Endothelial cell (in vitro differentiated cells): ENCODE measurements at places on chromosomes 16 and 17.

- DNase-seq, result peak; percentile 92
Measured at GRCh38 chr17:80426671-80427326, 11.8 kb downstream of the ENDOV start.

DNA sequence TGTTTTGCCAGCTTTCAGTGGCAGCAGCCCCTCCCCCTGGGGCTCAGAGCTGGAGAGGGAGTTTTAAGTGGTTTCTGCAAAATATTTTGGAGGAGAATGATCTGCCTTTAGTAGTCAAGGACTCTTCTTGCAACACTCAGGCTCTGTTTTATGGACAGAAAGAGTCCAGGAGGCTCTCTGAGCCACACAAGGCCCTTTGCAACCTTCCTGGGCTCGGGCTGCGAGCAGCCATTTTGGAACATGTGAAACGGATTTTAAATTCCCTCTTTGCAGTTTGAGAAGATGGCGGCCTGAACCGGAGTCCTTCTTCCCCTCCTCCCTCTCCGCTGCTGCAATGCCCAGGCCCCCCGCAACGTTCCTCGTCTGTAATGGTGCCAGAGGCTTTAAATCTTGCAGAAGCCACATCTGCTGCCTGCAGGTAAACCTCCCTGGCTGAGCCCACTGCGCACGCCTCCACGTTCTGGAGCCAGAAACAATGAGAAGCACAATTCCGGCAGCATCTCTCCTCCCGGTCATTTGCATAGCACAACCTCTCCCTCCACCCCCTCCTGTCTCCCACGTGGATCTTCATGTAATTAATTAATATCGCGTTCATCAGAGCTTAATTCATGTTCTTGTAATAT is 386.1 kb downstream of the SEC14L1 start:
- no peak for DNase-seq

- DNase-seq, result no peak
Measured at GRCh38 chr16:70746040-70746707, 54.8 kb downstream of the VAC14 start.

GRCh38 chr17:28133562-28133970 is 91.1 kb downstream of the NLK start:
- no peak for DNase-seq

DNA sequence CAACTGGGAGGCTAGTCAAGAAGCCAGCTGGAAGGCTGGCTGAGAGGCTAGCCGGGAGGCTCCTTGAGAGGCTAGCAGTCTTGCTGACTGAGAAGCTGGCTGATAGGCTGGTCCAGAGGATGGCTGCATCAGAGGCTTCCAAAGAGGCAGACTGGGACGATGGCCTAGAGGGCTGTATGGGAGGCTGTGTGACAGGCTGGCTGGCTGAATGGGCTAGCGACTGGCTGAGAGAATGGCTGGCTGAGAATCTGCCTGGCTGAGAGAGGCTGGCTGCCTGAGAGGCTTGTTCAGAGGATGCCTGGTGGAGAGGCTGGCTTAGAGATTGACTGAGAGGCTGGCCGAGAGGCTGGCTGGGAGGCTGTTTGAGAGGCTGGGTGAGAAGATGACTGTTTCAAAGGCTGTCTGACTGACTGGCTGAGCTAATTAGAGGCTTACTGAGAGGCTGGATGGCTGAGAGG is 34.8 kb upstream of the ACSM2B start:
- DNase-seq, result no peak

DNA sequence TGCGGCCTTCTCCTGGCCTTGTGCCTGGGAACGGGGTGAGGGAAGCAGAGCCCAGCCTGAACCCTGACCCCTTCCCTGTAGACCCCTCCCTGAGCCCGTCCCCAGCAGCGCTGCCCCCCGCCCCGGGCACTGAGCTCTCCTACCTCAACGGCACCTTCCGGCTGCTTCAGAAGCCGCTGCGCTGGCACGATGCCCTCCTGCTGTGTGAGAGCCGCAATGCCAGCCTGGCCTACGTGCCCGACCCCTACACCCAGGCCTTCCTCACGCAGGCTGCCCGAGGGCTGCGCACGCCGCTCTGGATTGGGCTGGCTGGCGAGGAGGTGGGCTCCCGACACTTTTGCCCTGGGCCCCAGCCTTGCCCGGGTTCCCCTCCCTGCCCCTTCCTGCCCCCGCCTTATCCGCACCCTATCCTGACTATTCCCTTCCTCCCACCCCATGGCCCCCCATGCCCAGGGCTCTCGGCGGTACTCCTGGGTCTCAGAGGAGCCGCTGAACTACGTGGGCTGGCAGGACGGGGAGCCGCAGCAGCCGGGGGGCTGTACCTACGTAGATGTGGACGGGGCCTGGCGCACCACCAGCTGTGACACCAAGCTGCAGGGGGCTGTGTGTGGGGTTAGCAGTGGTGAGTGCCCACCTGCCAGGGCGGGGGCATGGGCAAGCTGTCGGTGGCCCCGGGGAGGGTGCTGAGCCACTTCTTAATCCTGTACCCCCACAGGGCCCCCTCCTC is 62.1 kb downstream of the MRC2 start:
- no peak for DNase-seq

DNA sequence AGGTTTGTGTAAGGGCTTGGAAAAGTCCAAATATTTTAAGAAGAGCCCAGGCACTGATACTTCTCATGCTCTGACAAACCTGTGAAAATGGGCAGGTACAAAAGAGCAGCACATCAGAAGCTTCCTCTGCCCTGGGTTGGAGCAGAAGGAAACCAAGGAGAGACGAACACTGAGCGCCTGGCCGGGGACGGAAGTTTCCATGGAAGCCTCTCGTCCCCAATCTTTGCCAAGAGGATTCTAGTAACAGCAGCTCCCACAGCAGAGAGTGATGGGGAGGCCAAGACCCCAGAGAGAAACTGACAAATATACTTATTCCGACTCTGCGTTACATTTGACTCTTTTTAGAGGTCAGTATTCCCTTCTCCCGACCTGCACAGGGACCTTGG is 268.5 kb downstream of the C16orf95 start:
- no peak for DNase-seq

DNA sequence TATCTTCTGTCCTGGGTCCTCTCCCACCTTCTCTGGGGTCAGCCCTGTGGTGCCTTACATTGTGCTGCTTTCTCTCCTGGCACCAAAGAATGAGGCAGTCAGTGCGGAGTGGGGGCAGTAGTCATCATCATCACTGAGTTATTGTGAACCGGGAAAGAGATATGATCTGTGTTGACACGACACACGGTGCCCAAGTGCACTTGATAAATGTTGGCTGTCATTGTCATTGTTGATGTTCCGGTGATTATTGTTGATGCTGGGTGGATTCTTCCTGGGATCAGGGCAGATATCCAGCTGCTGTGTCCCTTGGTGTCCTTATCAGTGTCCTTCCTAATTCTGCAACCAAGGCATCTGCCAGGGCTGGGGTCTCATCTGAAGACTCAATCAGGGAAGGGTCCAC is 121.7 kb downstream of the ABCC6 start:
- no peak for DNase-seq

DNA sequence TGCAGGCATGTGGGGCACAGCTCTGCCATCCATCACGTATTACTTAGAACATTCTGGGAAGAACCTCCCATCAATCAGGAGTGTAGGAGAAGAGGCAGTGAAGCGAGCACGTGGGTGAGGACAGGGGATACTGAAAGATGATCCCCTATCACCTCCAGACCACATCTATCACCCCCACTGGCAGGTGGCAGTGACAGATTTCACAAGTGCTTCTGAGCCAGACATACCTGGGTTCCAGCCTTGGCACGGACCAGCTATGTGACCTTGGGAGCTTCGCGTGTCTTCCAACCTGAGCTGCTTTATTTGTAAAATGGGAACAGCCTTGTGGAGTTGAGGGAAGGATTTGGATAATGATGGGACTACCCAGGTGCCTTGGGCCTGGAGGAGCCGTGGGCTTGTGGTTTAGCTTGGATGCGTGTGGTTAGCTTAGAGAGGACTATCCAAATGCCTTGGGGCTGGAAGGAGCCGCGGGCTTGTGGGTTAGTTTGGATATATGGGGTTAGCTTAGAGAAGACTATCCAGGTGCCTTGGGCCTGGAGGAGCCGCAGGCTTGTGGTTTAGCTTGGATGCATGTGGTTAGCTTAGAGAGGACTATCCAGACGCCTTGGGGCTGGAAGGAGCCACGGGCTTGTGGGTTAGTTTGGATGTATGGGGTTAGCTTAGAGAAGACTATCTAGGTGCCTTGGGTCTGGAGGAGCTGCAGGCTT is 206.4 kb downstream of the ENGASE start:
- DNase-seq, result no peak

- peak; percentile 34 for DNase-seq
Measured at GRCh38 chr17:38604479-38605403, 1.0 kb downstream of the SRCIN1 start.

GRCh38 chr17:38716368-38717005 is 11.4 kb downstream of the MLLT6 start:
- DNase-seq, result no peak

- no peak for DNase-seq
Measured at GRCh38 chr16:65125871-65126270, 4.0 kb upstream of the CDH11 start.

DNA sequence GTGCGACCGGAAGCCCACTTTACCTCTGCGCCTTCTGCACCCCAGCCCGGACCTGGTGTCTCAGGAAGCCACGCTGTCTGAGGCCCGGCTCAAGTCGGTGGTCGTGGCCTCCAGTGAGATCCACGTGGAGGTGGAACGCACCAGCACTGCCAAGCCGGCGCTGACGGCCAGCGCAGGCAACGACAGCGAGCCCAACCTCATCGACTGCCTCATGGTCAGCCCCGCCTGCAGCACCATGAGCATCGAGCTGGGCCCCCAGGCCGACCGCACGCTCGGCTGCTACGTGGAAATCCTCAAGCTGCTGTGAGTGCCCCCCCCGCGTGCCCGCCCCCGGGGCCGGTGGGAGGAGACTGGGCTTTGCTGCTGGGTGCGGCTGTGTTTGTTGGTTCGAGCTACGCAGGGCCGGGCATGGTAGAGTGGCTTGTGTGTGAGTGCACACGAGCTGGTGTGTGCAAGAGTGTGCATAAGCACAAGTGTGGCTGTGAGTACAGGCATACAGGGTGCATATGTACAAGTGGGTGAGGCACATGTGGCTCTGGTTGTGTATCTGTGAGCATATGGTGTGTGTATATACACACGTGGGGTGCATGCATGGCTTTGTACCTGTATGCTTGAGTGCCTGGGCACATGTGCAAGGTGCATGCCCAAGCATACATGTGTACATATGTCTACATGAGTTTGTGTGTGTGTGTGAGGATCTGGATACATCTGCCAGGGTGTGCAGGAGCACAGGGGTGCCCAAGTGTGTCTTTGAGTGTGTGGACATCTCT is 100.6 kb upstream of the PLCG2 start:
- no peak for DNase-seq

DNA sequence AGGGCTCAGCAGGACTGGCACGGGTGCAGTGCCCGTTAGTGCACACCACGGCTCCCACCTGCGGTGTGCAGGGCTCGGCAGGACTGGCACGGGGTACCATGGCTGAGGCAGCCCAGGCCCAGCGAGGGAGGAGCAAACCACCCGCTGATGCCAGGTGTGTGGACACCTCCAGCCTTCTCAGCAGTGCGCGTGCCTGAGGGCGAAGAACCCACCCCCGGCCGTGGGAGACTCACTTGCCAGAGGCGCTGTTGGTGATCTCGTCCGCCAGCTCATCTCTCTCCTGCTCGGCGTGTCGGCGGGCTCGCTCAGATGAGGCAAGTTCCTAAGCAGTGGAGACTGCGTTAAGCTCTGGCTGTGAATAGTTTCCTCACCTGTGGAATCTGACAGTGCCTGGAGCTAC is 45.4 kb downstream of the NDEL1 start:
- DNase-seq, result no peak

DNA sequence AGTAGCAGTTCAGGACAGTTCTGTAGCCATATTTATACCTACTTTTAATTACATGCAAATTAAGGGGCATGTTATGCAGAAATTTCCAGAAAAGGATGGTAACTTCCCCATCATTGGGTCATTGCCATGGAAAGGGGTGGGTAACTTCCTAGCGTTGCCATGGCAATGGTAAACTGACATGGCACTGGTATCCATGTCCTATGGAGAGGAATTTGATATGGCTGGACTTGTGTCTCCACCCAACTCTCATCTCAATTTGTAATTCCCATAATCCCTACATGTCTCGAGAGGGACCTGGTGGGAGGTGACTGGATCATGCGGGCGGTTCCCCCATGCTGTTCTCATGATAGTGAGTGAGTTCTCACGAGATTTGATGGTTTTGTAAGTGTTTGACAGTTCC is 35.6 kb upstream of the CACNG4 start:
- DNase-seq, result no peak

DNA sequence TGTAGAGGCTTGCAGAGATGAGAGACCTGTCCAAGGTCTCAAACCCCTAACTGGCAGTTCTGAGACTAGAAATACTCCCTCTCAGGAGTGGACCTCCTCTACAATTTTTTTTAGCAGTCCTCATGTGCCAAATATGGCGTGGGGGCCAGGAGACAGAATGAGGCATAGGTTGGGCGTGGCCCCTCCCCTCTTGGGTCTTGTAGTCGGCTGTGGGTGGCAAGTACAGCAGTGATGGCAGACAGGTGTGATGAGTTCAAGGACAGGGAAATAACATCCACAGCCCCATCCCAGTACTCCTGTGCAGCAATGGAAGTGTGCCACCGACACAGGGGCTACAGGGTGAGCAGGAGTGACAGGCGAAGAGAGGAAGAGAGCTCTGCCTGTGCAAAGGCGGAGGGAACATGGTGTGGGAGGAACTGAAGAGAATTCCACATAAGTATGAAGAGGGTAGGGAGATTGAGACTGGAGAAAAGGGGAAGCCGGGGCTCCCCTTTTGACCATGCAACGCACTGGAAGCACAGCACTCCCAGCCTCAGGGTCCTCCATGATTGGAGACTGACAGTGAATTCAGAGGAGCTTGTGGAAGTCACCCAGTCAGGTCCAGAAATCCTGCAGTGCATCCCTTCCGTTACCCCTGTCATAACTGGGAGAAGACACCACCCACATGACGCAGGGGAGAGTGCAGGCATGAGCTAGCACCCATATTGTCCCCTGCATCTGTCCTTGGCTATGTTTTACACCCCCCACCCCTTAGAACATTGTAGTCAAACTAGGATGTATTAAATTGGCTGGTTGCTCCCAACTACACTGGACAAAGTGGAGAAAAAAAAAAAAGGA is 14.8 kb upstream of the CETP start:
- no peak for DNase-seq

- no peak for DNase-seq
Measured at GRCh38 chr17:68512960-68513474, 787 bp downstream of the PRKAR1A start.

- no peak for DNase-seq
Measured at GRCh38 chr16:11740567-11740966, 2.1 kb downstream of the TXNDC11 start.

DNA sequence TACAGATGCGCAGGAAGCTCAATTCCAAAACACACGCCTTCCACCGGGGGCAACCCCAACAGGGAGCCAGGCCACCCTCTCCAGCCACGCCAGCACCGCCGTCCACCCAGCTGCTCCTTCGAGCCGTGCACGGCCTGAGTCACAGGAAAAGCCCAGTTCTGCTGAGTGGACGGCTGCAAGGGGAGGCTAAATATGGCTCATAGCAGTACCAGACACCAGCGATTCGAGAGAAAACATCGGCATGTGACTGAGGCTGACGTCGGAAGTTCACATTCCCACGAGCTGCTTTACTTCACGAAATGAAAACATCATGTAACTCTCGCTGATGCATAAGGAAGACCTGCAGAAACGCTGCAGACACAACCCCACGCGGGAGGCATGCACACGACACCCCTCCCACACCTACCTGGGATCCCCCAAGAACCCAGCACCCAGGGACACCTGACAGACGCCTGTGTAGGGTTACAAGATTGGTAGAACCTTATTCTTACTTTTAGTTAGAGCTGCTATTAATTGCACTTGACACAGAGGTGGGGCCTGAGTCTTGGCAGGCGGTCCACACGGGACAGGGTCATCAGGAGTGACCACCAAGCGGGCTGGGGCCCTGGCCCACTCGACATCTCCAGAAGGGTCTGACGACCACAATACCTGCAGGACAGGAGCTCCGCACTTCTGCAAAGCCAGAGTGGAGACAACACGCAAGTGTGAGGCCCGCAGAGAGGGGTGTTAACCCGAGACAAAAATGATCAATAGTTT is 116.8 kb downstream of the ANKRD11 start:
- no peak for DNase-seq
